Peyer's patch (tissue), 4 donors: ENCODE measurements at places on chromosomes 5 and 9.

GRCh38 chr9:126051446-126052130 is 275.0 kb upstream of the MVB12B start:
- no peak for DNase-seq

DNA sequence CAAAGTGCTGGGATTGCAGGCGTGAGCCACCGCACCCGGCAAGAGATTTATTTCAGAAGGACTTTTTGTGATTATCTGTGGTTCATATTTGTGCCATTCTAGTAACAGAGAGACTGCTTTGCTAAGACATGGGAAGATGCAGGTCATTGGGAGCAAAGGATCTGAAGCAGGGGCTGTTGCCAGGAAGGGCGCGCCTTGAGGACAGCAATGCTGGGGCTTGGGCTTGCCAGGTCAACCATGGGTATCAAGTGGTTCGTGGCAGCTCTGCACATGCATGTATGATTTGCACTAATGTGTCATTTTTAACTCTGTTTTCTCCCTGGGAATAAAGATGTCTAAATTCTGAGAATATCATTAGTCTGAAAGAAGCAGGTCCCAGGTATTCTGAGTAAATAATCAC is 17.0 kb downstream of the ADAMTS2 start:
- DNase-seq: no peak

GRCh38 chr5:93791518-93791972 is 50.1 kb upstream of the POU5F2 start:
- DNase-seq: no peak

DNA sequence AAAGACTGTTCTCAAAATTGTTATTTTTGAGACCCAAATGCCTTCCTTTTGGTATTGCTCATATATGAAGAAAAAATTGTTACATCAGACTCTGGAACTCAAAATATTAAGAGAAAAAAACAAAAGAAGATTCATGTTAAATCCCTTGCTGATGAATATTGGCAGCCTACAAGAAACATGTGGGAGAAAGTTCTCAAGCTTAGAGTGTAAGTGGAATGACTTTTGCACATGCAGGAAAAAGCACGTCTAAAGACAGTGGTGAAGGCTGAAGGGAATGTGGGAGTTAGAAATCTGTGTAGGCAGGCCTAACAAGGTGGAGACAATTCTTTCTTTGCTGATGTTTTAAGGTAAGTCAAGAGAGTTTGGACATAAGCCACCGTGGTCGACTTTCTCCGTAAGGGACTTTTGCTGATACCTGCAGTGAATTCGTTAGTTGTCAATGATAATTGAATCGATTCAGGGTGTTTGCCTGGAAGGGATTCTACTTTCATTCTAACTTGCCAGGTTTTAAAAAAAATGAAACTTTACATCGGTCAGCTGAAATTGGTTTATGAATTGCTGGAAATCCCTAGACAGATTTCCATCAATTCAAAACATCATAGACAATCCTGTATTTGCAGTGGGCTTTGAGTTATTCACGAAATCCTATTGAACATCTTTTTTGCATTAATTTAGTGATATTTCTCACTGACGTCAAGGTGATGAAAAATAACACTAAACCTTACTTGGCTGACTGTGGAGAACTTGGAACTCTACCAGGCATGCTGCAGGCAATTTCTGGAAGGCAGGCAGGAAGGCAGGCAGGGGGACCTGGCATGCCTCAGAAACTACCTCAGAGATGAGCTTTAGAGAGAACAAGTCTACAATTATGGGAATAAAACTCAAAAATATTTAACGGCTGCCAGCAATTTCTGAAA is 359.1 kb upstream of the ADAMTSL1 start:
- DNase-seq: no peak

- no peak for DNase-seq
Measured at GRCh38 chr9:405341-405740, 190.7 kb downstream of the DOCK8 start.

- DNase-seq: no peak
Measured at GRCh38 chr5:106966686-106967315, 703.9 kb downstream of the EFNA5 start.

- DNase-seq: no peak
Measured at GRCh38 chr9:114098936-114099668, at the start of gene KIF12. KIF12 (minus strand) TSS chr9:114099292; CDS start chr9:114099276, 16 bp downstream.

DNA sequence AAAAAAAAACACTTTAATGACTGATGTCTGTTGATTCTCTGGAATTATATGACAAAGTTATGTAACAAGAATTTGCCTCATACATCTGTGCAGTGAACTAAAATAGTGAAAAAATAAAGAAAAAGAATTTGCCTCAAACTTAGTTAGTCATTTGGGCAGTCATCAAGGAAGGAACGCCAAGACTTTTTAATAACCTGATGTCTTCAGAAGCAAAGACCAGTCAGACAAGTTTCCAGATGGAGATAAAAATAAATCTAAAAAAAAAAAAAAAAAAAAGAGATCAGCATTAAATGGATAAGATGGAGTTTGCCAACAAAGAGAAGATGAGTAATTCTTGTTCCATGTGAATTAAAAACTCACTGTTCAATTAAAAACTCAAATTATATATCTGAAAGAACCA is 52.3 kb upstream of the JMY start:
- no peak for DNase-seq

DNA sequence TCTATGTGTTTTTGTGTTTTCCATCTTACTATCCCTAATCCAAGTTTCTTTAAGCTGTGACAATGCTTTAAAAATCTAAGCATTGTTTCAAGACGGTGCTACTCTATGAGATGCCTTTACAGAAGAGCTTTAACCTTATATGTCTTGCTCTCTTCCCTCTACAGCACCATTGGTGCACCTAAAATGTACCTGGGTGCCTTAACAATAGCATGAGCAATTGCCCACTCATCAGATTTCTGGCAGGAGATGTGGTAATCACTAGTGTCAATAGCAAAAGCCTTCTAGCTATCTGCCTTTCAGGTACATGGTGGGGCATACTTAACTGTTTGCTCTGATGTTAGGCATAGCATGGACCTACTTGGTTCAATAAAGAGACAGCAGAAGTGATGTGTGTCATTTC is 222.3 kb upstream of the KIF2A start:
- DNase-seq: no peak

DNA sequence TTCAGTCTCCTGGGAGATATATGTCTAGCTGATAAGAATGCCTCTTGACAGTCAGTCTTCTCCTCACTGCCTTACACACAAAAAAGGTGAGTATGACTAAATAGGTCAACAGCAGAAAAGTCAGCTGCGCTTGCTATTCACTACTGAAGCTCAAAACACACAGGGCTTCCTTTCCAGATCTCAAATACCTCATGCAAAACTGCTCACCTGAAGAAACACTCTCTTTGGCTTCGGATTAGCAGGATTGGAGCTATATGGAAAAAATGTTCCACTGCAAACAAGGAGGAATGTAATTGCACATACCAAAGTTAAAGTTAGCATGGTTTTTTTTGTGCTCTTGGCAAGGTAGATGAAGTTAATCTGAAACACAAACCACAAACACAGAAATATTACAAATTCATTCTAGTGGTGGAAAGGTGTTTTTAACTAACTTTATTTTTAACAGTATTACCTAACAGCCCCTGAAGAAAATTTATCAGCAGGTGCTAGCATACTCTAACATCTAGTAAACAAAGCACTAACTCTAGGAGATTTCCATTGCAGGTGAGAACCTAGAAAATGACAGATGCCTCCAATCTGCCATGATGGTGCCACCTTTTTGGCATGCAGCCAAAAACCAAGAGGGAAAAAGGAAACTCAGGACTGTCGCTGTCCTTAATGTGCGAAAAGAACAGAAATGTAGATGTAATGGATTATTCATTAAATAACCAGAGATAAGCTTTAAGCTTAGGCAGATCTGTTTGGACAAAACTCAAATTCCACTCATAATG is 31.8 kb downstream of the ERMP1 start:
- no peak for DNase-seq

GRCh38 chr5:153717287-153717686 is 226.8 kb downstream of the GRIA1 start:
- no peak for DNase-seq

DNA sequence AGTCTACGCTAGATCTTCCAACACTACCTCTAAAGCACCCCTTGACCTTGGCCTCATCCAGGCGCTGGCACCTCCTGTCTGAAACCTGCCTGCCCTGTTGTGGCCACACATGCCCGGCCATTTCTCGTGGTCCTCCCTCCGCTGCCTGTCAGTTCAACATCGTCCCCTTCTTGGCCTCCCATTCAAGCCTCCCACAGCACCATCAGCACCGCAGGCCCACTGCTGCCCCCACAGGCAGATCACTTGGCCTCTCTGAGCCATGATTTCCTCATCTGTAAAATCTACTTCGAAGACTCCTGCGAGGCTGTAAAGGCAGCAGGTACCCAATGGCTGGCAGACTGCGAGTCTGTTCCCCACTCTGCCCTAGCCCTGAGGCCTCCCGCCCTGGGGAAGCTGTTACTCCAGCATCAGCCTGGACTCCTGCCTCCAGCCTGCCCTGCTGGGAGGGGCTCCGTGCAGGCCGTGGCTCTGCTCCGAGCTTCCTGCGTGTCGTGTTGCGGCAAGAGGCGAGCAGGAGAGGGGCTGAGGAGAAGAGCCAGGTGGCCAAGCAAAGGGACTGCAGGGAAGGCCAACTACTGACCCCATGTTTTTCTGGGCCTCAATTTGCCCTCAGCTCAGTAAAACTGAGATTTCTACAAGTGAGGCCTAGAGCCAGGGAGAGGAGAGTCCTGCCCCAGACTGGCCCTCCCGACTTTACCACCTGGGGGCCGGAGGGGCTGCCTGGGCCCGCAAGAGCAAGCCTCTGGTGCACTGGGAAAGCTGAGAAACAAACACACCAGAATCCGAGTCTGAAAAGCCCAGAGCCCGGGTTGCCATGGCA is 70.5 kb upstream of the LRRTM2 start:
- DNase-seq: no peak

GRCh38 chr9:21974722-21975409 is 19.3 kb downstream of the CDKN2A start:
- peak; percentile 62 for DNase-seq

DNA sequence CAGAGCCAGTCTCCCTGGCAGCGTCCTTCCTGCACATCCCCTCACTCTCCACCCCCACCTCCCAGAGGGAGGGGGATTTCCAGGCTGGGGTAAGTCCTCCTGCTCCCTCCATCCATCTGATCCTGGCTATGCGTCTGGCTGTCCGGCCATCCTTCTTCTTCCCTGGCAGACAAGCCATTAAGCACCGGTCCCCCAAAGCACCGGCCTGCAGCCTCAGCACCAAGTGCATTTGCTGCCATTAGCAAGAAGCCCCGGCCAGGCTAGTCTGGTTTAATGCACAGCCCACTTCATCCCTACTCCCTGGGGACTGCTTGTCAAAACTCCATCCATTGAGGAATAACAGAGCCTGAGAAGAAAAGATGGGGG is 208.7 kb upstream of the IER5L start:
- DNase-seq: no peak

DNA sequence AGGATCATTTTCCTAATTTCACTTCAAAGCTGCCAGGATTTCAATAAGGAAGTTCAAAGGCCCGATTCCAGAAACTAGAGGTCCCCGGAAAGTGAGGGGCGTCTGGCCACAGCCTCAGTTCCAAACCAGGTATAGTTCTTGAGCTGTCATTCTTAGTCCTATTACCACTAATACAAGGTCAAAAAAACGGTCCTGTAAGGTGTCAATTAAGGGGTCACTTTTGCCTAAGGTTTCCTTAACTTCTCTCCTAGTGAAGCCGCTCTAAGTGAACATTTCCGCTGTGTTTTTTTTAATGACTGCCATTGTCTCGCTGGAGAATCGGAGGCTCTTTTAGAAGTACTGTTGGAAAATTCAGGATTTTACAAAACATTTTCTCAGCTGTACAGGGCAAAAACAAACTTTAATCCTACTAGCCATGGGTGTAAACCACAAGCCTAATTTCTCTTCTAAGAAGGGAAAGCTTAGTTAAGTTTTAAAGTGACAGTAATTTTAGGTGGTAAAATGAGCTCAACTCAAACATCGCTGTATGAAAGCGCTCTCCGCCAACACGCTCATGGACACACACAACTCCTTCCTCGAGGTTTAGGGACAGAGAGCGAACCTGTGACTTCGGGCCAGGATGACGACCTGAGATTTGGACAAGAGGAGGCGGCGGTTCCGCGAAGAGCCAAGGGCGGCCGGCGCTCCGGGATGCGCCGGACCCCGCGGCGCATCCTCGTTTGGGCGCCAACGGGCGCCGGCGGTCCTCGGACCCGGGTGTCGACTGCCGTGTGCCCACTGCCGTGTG is 76.7 kb upstream of the IFNE start:
- DNase-seq: no peak

GRCh38 chr9:1495282-1496030 is 445.3 kb downstream of the DMRT2 start:
- no peak for DNase-seq

GRCh38 chr9:21096172-21096900 is 18.6 kb upstream of the IFNB1 start:
- no peak for DNase-seq

DNA sequence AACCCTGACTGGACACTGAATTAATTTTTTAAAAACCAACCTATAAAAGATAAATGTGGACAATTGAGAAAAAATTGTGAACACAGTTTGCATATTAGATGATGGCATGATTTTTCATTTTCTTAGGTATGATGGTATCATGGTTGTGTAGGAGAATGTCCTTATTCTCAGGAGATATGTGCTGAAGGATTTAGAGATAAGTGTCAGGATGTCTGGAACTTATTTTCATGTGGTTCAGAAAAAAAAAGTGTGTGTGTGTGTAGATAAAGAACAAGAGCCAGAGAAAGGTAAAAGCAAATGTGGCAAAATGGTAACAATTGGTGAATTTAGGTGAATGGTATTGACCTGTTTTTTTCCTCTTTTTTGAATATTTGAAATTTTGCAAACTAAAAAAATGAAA is 4.0 kb downstream of the GNPDA1 start:
- DNase-seq: no peak

DNA sequence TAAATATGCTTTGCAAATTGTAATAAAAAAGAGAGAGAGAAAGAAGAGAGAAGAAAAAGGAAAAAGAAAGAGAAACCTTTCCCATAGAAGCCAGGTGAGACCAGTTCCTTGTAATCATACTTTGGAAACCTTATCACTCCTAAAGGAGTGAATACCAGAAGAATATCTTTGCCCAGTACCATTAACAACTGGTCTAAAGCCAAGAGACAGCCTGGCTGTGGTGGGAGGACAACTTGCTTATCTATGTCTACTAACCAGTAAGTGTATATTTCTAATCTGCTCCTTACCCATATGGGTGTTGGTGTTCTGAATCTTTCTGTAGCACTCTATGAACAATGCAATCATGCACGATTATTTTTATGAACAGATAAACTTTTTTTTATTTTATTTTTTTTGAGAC is 10.5 kb upstream of the TXN start:
- DNase-seq: no peak

DNA sequence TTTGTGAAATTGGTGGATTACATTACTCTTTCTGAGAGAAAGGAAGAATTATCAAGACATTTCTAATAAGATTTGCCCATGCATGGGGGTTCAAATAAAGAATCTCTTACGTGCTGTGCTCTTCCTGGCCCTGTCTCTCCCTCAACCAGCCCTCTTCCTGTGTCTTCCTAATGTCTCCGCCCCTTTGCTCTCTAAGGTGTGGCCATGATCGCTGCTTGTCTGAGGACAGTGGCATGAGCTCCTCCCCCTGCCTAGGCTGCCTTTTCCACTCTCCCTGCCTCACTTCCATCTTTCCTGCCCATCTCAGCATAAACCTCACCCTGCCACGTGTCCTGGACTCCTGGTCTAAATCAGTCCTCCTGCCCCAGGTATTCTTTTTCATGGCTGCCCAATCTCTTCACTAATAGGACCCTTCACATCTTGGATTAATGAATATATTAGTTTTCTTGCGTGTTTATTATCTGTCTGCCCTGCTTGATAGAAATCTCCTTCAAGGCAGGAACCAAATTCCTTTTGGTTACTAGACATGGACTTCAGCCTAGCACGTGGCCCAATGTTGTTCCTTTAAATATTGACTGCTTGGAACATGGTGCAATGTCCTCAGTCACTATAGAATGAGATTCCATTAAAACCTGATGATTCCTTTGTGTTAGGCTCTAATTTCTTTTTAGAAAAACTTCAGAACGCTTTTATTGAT is 122.3 kb downstream of the MTRR start:
- no peak for DNase-seq
